ENCODE measurements at places on chromosomes 4 and X.

- DNase-seq: no peak
Measured at GRCh38 chr4:110620691-110621327, 2.1 kb downstream of the PITX2 start.

DNA sequence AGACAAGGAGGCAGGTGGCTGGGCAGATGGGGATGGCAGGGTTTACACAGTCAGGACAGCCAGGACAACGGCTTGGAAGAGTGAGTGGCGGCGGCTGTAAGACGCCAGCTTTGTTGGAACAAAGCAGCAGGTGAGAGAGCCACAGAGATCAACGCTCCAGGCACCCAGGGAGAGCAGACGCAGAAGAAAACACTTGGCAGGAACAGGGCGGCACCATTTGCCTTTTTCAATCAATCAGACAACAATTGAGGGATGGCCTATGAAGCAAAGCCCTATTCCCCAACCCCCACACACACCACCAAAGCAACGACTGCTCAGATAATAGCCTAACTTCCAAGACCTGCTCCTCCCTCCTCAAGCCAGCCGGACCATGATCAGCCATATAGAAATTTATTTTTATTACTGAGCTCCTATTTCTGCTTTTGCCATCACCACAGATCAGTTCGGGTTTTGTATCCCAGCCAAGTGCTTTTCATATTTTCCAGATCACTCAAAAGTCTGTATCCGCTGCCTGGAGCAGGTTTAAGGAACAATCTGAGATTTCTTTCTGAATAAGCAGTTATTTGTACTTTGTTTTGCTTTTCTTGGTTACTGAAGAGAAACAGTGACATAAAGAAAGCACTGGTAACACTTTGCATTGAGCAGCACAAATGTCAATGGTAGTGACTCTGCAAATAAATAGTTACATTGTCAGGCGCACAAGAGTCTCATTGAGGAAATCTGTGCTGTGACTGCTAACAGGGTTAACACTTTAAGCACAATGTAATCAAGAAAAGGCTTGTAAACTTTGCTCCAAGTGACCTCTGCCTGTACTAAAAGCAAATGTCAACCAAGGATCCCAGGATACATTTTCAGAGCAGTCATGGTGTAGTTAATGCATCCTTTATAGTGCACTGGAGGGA lies 81.8 kb upstream of the RBPJ start:
- DNase-seq: no peak

- no peak for DNase-seq
Measured at GRCh38 chr4:3368841-3369760, 72.7 kb upstream of the HGFAC start.

DNA sequence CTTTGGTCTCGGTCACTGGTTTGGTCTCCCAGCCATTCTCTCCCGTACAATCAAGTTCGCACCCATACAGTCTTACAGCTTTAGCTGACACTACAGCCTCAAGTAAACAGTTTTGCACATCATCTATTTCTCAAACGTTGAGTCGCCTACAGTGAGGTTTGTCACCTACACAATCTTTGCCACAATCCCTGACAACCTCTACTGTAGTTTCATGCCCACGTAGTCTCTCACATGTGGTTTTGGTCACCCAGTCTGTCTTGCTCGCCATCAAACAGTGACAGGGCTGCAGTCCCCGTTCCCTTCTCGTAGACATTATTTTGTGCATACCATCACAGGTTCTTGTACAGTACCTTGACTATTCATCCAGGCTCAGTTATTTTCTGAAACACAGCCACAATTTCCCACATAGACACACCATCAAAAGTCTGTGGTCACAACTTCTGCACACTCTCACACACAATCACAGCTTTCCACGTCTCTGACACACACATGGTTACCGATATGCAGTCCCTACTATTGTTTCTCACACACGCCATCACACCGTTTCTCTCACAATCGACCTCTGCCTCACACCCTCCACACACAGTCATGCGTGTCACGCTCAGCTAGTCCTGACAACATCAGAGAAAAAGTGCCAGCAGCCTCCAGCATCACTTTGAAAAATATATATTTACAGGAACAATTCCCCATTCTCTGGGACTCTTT lies 5.3 kb upstream of the CFP start:
- DNase-seq: no peak

GRCh38 chr4:55879224-55879623 lies 25.8 kb downstream of the EXOC1 start:
- DNase-seq: no peak

DNA sequence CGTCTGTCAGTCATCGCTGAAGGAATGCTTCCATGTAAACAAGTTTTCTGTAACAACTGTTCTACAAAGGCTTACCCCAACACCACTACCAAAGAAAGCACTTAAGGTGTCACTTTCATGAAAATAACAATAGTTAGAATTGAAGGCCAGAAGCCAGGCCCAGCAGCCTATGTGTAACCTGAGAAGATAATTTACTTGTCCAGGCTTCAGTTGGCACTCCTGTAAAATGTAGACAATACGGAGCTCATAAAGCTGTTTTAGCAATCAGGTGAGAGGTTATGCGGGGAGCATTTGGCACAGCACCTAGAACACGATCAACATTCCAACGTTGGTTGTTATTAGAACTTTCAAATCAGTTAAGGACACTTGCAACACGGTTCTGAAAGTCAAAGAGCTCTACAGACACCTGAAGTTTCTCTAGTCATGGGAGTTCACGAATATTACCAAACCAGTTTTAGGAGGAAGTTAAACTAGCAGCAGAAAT lies 15.7 kb downstream of the ADGRA3 start:
- no peak for DNase-seq

GRCh38 chr4:124266721-124267120 lies 445.8 kb downstream of the ANKRD50 start:
- DNase-seq: no peak

- peak; percentile 50 for DNase-seq
Measured at GRCh38 chr4:48180234-48180633, 46.2 kb upstream of the TXK start.

DNA sequence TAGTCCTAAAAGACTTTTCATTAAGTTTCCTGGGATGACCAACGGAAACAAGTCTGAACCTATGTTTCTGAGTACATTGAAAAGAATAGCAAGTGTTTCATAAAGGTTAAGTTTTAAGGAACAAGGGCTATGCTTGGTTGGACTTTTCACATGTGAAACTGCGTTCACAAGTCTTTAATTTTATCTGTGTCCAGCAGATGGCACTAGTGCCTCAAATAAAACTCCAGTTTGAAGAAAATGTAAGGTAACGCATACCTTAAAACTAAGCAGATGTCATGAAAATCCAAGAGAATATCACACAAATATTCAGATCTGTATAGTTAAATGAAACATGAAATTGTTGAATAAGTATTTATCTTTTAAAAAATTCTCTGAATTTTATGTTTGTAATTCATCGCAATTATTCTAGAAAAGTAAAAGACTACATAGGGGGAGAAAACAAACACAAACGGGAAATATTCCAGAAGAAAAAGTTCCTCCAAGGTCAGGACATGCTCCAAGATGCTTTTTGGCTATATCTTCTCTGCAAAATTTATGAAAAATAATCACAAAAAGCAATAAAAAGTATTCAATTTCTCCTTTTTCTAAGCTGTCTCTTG lies 89.6 kb upstream of the MAD2L1 start:
- peak; percentile 57 for DNase-seq

- no peak for DNase-seq
Measured at GRCh38 chr4:113820108-113820507, 58.6 kb upstream of the CAMK2D start.

GRCh38 chr4:144720491-144720890 lies 74.5 kb downstream of the HHIP start:
- no peak for DNase-seq

GRCh38 chr4:184889666-184890335 lies 64.0 kb upstream of the ACSL1 start:
- peak; percentile 44 for DNase-seq

DNA sequence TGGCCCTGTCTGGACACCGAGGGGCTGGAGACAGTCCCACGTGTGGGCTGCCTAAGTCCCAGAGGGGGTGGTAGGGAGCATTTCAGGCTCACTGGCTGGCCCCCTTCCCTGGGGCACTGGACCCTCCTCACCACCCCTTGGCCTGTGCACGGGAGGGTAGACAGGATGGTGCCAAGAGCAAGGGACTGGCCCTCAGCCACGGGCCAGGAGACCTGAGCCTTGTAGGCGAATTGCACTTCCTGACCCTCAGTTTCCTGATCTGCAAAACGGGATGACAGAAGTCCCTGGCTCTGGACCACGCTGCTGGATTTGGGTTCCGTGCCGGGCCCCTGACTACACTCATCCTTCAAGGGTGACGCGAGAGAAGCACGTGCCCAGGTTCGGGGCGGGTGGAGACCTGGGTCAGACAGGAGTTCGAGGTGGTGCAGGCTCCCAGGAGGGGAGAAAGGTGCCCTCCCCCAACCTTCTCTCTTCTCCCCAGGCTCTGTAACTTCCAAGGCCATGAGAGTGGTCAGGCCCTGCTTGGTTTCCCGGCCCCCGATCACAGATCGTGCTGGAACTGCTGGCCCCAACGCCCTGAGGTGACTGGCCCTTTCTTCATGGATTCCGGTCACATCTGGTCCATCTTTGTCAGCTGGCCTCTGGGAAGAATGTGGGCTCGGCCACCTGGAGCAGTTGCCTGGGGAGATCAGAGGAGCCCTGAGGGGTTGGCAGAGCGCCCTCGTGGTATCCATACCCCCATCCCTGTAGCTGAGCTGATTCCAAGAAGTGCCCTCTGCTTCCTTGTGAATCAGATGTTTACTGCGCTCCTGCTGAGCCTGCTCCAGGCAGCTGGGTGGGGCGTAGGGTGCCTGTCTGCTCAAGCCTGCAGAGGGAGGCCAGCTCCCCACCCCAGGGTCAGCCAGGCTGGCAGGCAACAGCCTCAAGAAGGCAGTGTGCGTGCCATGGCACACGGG lies 3.3 kb downstream of the SH3BP2 start:
- no peak for DNase-seq

- peak; percentile 55 for DNase-seq
Measured at GRCh38 chr4:49032440-49033161, 46.5 kb downstream of the CWH43 start.

DNA sequence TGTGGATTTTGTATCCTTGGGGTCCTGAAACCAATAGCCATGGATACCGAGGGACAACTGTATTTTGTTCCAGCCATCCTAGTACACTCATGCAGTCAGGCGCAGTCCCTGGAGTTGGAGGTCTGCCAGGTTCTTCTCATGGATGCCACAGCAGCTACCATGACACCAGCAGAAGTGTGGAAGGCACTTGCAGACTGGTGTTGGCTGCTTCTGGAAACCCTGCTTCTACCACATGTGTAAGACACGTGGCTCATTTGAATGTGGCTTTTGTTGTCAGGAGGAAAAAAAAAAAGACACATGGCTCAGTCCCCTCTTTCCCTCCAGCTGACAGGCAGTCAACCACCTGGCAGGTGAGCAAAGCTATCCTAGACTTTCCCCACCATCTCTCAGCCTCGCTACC lies 19.4 kb downstream of the DRD5 start:
- DNase-seq: no peak

DNA sequence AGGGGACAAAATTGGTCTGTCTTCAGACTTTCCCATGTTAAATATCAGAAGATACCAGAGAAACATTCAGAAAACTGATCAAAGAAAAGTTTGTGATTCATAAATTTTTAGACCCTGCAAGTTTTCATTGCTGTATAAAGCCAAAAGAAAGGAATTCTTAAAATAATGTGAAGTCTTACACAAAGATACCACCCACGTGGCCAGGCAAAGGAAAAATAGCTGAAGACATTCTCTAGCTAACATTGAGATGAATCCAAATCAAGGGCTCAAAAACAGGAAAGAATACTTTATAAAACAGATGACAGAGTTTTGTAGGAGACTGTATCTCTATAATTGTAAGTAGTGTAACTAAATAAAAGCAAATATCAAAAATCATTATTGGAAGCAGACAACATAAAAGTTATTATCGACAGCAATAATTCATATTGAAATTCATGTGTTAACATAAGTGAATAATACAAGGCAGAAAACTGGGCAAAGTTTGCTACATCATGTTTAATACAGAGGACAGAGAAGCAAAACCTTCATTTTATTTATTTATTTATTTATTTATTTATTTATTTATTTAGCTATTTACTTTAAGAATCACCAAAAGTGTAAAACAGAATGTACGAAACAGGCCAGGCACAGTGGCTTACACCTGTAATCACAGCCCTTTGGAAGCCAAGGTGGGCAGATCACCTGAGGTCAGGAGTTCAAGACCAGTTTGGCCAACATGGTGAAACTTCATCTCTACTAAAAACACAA lies 204.6 kb upstream of the SLIT2 start:
- DNase-seq: no peak

DNA sequence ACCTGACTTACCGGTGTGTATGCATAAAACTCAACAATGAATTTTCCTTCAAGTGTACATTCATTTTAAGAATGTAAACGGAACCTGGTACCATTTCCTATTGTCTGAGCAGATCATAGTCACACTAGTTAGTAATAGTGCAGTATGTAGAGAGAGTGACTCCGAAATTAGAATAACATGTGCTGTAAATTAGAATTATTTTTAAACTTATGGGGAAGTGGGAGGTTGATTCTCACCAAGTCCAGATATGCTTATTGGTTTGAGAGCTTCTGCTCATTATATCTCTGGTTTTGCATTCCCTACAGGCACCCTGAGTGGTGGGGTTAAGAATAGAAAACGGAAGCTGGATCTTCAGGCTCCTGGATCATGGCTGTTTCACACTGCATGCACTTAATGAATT lies 39.6 kb downstream of the KLF3 start:
- DNase-seq: no peak

DNA sequence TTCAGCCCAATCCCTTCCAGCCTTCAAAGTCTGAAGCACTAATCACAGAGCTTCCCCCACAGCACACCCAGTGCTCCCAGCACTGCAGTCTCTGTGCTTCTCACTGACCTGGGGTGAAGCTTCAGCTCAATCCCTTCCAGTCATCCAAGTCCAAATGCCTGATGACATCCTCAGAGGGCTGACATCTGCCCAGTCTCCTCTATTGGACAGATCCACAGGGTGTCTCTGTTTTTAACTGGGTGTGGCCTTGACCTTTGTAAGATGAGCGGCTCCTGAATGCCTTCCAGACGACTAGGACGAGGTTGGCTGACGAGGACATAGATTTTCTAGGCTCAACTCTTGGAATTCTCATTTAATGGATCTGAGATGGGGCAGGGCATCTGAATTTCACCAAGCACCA lies 7.6 kb upstream of the SLC2A9 start:
- DNase-seq: no peak

GRCh38 chrX:17453788-17454187 lies 78.8 kb downstream of the NHS start:
- DNase-seq: no peak

GRCh38 chr4:124694946-124695598 lies 17.5 kb downstream of the ANKRD50 start:
- no peak for DNase-seq

GRCh38 chrX:123846577-123847038 lies 13.2 kb upstream of the XIAP start:
- DNase-seq: no peak

GRCh38 chrX:118965395-118965794 lies 9.0 kb upstream of the LONRF3 start:
- no peak for DNase-seq

DNA sequence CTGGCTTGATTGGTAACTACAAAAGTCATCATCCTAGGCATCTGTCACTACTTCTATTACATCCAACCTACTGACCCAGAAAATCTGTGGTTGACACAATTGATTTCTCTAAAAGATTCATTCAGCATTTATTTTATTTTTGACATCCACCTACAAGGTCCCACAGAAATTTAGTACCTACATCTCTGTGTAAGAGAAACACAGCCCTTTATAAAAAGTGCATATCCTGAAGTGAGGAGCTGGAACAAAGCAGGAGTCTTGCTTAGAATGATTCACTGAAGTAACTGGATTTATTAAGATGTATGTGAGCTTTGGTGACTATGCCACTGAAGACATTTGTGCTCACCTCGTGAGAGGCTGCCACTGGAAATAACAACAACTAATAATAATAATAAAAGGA lies 391.0 kb downstream of the GPAT3 start:
- DNase-seq: no peak

- no peak for DNase-seq
Measured at GRCh38 chr4:38952017-38952416, 80.2 kb downstream of the TMEM156 start.
